T-helper 22 cell (primary cell): ENCODE measurements at places on chromosomes 7 and 10.

GRCh38 chr10:24456322-24456721 lies 247.4 kb downstream of the KIAA1217 start:
- no peak for DNase-seq

GRCh38 chr7:134329614-134330346 lies 13.1 kb upstream of the SLC35B4 start:
- no peak for DNase-seq

DNA sequence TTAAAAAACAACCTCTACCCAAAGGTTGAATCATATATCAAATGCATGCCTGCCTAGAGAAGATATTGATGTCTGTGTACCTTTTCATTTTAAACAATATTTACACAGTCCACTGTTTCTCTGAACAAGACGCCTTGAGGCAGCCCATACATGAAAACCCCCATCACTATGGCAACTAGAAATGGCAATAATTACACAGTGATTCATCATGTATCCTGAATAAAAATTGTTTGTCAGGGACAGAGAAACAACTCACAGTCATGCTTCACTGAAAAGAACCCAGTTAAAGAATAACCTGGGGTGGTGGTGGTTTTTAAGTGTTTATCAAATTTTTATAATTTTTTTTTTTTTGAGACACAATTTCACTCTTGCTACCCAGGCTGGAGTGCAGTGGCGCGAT lies 19.7 kb downstream of the DNAJC12 start:
- no peak for DNase-seq

DNA sequence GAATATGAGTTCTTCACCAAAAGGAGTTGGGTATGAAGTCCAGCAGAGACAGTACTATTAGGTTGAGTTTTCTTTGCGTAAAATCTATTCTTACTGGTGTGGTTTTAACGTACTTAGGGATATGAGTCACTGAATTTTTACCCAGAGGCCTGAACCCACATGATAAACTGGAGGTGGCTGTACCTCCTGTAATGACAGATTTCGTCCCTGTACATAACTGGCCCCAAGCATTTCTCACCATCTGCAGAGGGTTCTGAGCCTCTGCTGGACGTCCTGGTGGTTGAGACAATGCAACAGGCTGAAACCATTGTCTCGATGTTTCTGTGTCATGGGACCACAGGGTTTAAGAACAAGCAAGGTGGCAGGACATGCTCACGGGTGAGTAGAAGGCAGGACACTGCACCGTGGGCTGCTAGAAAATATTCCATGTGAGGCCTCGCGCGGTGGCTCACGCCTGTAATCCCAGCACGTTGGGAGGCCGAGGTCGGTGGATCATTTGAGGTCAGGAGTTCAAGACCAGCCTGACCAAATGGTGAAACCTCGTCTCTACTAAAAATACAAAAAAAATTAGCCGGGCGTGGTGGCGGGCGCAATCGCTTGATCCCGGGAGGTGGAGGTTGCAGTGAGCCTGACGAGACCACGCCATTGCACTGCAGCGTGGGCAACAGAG lies 233.9 kb downstream of the DNAJB6 start:
- no peak for DNase-seq
